A673 (cell line): ENCODE measurements at places on chromosomes 6 and 20.

GRCh38 chr6:116363759-116364158 lies 7.0 kb upstream of the DSE start:
- no peak overlapping the region for H3K4me3 ChIP-seq
- no peaks in the 10 kb centered on the region for H3K36me3 ChIP-seq
- H3K27me3 ChIP-seq: no peaks in the 10 kb centered on the region
- no peaks in the 10 kb centered on the region for H3K4me1 ChIP-seq

GRCh38 chr6:26295691-26296555 lies 69.1 kb upstream of the BTN3A2 start:
- DNase-seq: no peak
- H3K36me3 ChIP-seq: no peaks in the 10 kb centered on the region
- no peaks in the 10 kb centered on the region for H3K27me3 ChIP-seq
- H3K4me1 ChIP-seq: no peaks in the 10 kb centered on the region

DNA sequence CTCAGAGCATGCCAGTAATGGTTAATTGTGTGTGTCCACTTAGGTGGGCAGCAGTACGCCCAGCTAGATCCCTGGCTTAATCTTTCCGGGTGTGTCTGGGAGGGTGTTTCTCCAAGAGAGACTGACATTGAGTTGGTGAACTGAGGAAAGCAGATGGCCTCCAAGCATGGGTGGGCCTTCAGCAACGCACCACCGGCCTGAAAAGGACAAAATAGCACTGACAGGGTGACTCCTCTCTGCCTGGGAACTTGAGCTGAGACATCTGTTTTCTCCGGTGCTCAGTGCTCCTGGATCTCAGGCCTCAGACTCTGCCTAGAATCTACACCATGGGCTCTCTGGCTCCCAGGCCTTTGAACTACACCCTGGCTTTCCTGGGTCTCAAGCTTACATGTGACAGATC lies 43.2 kb downstream of the C6orf118 start:
- H3K36me3 ChIP-seq: no peaks in the 10 kb centered on the region
- DNase-seq: no peak

DNA sequence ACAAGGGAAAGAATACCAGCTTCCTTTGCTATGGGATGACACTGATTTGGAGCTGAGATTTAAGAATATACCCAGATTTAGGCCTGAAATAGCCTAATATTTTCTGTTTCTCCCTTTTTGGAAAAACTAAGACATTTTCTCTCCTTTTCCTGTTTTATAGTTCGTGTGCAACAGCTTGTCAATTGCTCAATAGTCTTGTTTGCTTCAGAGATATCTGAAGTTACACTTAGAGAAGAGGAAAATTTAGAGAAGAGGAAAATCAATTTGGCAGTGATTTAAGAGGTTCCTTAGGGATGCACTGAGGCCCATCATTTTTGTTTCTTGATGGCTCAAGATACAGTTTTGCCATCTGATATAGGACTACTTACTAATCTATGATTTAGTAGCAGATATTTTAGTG lies 398.6 kb downstream of the RFPL4B start:
- H3K4me3 ChIP-seq: no peak overlapping the region
- no peaks in the 10 kb centered on the region for H3K36me3 ChIP-seq
- H3K27ac ChIP-seq: no peak overlapping the region
- H3K27me3 ChIP-seq: no peaks in the 10 kb centered on the region
- no peak for DNase-seq

DNA sequence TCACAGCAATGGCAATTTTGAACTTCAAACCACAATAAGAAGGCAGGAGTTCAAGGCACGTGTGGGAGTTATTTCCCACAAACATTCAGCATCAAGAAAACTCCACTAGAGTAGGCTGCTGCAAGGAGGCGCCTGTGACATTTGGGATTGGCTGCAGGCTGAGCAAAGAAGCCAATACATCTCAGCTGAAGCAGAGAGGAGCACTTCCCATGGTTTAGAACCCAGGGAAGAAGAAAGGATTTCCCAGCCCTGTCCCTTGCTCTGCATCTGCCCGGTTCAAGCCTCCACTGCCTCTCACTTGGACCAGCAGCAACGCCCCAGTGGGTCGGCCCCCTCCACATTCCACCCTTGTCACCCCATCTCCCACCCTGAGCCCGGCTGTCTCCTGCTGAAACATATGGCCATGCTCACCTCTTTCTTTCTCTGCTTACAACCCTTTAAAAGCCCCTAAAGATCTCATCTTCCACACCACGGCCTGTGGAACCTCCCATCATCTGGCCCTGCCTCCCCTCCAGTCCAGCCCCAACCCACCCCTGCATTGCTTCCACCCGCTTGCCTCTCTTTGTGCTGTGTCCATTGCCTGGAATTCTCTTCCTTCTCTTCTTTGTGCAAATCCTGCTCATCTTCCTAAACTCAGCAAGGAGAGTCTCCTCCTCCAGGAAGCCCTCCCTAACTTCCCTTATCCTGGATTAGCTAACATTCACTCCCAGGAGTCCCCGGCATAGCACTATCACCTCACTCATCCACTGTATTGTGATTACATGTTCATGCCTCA lies 128.3 kb downstream of the ANKRD60 start:
- H3K27me3 ChIP-seq: peaks cover 14% of the 10 kb centered on the region
- H3K27ac ChIP-seq: no peak overlapping the region
- no peaks in the 10 kb centered on the region for H3K36me3 ChIP-seq
- H3K4me3 ChIP-seq: no peak overlapping the region
- no peak for DNase-seq

GRCh38 chr20:51127713-51128112 lies 104.8 kb upstream of the KCNG1 start:
- no peaks in the 10 kb centered on the region for H3K36me3 ChIP-seq
- H3K27me3 ChIP-seq: peaks cover 3% of the 10 kb centered on the region
- H3K27ac ChIP-seq: no peak overlapping the region
- H3K4me3 ChIP-seq: no peak overlapping the region
- no peaks in the 10 kb centered on the region for H3K4me1 ChIP-seq

DNA sequence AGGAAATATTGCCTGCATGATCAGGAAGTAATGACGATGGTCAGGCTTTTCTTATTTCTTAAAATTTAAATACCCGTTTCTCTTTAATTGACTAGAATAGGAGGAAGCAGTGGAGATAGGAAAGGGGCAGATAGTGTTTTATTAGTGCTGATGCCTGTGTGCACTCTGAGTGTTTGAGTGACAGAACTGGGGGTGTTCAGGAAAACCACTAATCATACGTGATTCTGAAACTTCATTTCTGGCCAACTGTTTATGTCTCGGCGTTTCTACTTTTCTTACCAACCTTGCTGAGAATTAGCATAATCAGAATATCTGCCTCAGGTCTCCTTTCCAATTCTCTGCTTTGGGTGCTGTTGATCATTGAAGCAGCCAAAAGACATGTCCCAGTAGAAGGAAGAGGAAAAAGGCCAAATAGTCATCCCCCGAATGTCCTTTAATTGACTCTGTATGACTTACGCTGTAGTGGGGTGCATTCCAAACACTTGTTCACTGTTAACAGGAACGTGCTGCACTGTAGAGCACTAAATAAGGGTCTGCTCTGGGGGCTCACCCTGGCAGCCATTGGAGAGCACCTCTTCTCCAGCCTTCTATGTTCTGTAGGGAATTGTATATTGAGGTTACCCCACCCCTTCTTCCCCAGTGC lies 152.9 kb downstream of the JARID2 start:
- peaks cover 54% of the 10 kb centered on the region for H3K4me1 ChIP-seq
- H3K4me3 ChIP-seq: no peak overlapping the region
- DNase-seq: no peak
- H3K27me3 ChIP-seq: no peaks in the 10 kb centered on the region

DNA sequence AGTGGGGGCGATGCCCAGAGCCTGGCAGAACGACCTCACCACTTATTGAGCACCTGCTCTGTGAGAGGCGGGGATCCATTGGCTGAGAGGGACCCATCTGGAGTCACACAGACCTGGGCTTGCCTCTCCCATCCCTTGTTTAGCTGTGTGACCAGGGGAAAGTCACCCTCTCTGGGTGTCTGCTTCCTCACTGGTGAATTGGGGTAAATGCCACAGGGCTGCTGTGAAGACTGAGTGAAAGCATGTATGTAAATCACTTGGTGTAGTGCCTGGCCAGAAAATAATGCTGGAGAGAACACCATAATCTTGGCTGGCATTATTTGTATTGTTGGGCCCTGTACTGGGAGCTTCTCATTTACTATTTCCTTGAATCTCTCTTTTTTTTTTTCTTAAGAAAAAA lies 83.4 kb upstream of the PRL start:
- H3K27ac ChIP-seq: no peak overlapping the region
- H3K4me1 ChIP-seq: no peaks in the 10 kb centered on the region

GRCh38 chr6:126764671-126765070 lies 353.8 kb upstream of the RSPO3 start:
- no peak for DNase-seq
- H3K27me3 ChIP-seq: no peaks in the 10 kb centered on the region
- H3K4me3 ChIP-seq: no peak overlapping the region
- no peak overlapping the region for H3K27ac ChIP-seq
- no peaks in the 10 kb centered on the region for H3K4me1 ChIP-seq
- no peaks in the 10 kb centered on the region for H3K36me3 ChIP-seq

GRCh38 chr6:136323431-136324112 lies 33.9 kb upstream of the BCLAF1 start:
- DNase-seq: peak; percentile 57
- H3K4me1 ChIP-seq: no peaks in the 10 kb centered on the region
- no peak overlapping the region for H3K27ac ChIP-seq
- no peaks in the 10 kb centered on the region for H3K36me3 ChIP-seq
- peaks cover 3% of the 10 kb centered on the region for H3K27me3 ChIP-seq

- H3K36me3 ChIP-seq: no peaks in the 10 kb centered on the region
- H3K4me1 ChIP-seq: no peaks in the 10 kb centered on the region
- H3K27me3 ChIP-seq: peaks cover 7% of the 10 kb centered on the region
- no peak for DNase-seq
Measured at GRCh38 chr6:90375681-90376439, 79.2 kb upstream of the BACH2 start.
